ENCODE measurements at places on chromosomes 4 and X. TPM values are rescaled to one million over a fixed set of nuclear protein-coding genes. Genes with fewer than 3 reads are reported as not detected.

DNA sequence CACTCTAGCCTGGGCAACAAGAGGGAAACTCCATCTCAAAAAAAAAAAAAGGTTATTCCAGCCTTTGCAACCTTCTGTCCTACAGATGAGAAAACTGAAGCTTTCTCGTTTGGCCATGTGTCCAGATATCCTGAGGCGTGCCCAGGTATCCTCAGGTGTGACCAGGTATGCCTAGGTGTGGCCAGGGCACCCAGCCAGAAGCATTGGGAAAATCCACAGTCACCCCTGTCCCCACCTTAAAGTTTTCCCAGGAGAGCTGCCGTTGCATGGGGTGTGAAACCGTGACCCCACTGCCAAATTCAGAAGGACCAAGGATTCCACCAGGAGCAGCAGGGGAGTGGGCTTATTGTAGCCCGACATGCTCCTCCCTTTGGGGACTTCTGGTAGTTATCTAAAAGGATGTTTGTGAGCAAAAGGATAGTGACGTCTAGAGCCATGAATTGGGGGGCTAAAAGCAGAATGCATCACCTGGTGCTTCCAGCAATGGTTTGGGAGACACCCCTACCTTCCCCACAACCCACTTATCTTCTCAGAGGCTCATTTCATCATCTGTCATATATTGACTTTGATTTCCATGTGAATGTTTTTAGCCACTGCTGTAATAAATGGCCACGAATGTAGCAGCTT lies 4.0 kb upstream of the DHRSX start:
- DNase-seq, result no peak

GRCh38 chrX:136353526-136354093 lies 52.8 kb downstream of the ADGRG4 start:
- no peak for DNase-seq

GRCh38 chr4:53697016-53697685 lies 105.9 kb upstream of the LNX1 start:
- DNase-seq, result no peak

DNA sequence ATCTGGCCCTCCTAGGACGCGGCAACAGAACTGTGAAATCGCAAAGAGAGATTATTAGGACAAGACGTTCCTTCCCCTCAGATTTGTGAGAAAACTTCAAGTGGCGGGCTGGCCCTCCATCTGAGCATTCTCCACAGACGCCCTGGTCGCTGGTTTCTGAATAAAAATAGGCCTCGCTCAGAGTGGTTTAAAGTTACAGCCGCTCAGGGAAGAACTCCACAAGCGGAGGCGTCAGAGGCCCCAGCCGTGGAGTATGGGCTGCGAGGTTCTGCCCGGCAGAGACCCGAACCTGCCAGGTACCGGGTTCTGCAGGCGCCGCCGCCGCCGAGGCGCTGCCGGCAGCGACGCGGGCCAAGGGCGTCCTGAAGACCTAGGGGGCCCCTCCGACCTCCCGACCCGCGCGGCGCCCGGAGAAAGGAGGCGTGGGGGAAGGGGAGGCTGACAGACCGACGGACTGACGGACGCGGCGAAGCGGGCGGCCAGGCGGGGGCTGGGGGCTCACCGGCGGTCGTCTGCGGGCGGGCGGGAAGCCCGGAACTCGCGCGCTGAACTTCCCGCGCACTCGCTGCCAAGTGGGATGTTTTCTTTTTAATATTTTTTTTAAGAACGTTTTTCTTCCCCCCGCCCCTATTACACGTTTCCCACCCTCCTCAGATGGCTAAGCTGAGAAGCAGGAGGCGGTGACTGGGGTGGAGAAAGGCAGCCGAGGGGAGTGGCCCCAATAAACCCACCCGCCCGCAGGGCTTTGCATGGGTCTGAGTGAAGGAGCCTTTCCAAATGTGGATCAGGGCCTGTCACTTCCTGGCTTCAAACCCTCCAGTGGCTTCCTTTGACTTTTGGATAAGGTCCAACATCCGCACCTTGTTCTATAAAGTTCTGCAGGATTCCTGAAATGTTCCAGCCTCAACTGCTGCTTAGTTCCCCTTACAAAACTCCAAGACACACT lies at the start of gene PABPC4L:
PABPC4L (minus strand) TSS at position 574 of the 946 bp plus-strand sequence. CDS start 770 bp downstream, outside the sequence.
- DNase-seq, result peak; percentile 0

GRCh38 chr4:83772685-83773084 lies 236.8 kb downstream of the GPAT3 start:
- no peak for DNase-seq

GRCh38 chrX:117645639-117646038 lies 471.0 kb downstream of the KLHL13 start:
- DNase-seq, result no peak

DNA sequence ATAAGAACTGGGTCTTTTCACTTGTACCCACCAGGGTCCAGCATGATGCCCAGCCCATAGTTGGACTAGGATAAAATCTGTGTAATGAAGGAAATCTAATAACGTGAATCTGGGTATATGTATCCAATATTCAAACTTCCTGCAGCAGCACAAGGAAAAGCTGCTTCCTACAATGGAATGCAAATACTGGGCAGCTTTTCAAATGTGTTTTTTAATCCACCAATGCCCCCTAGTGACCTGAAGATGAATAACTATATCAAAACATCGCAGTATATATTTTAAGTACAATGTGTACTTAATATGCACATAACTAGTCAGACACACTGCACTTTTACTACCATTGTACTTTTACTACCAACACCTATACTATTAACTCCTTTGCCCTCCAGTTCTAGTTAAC lies 5.3 kb downstream of the APOO start:
- peak; percentile 80 for DNase-seq

DNA sequence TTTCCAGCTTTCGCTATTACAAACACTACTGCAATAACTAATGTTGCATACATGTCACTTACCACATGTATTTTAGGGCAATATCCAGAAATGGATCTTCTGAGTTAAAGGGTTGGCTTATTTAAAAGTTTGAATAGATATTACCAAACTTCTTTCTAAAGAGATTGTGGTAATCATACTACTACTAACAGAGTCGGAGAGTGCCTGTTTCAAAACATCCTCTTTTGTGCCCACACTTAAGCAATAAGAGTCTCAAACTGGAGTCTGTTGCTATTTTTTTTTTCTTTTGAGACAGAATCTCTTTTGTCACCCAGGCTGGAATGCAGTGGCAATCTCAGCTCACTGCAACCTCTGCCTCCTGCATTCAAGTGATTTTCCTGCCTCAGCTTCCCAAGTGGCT lies 35.8 kb downstream of the FGFBP1 start:
- no peak for DNase-seq

GRCh38 chr4:1060121-1060520 lies 48.7 kb downstream of the FGFRL1 start:
- no peak for DNase-seq

DNA sequence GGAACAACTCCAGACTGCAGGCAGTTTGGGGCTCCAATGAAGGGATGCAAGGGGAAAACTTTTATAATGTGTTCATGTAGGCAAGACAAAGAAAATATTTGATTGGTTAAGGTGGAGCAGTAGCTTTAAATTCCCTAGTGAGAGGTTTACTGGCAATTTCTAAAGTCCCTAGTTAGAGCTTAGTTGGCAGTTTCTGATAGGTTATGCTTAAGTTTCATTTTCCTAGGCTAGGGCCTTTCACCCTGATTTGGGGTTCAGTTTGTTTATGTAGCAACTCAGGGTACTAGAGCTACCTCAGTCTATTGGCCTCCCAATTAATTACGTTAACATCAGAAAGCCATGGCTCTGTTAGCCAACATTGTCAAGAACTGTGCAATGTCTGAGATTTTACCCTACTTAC lies 14.6 kb downstream of the BBS12 start:
- DNase-seq, result no peak

DNA sequence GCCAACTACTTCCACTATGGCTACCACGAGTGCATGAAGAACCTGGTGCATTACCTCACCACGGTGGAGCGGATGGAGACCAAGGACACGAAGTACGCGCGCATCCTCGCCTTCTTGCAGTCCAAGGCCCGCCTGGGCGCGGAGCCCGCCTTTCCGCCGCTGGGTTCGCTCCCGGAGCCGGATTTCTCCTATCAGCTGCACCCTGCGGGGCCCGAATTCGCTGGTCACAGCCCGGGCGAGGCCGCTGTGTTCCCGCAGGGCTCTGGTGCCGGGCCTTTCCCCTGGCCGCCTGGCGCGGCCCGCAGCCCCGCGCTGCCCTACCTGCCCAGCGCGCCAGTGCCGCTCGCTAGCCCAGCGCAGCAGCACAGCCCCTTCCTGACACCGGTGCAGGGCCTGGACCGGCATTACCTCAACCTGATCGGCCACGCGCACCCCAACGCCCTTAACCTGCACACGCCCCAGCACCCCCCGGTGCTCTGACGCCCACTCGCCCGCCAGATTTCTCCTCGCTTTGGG lies 2.1 kb downstream of the HELT start:
- DNase-seq, result no peak

GRCh38 chrX:118727686-118728339 lies 407 bp downstream of the IL13RA1 start:
- DNase-seq, result peak; percentile 57

CPLX1 gene
- total RNA-seq, result 0.34 TPM

GCNA gene
- total RNA-seq, result 3.2 TPM

Measured in dermis blood vessel endothelial cell (primary cell).